Aorta (tissue), 5 donors: ENCODE measurements at places on chromosomes 11 and 22.

- no peak for DNase-seq
These were observed 3.8 kb upstream of the NPAS4 start for GRCh38 chr11:66417000-66417399.

DNA sequence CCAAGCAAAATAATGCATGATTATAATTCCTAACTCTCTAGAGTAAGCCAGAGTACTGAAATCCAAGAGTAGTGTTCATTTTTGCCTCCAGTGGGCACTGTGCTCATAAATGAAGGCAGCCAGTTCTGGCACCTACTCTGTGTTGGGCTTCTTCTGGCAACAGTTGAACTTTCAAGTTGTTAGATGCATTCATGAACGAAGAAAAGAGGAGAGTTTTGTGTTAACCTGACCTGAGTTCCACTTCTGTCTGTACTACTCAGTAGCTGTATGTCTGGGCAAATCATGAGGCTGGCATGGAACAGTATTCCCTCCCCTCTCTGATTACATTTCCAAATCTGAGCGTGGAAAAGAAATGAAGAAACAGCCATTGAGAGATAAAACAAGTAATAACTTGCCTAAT is 20.3 kb upstream of the TENM4 start:
- DNase-seq, result no peak

DNA sequence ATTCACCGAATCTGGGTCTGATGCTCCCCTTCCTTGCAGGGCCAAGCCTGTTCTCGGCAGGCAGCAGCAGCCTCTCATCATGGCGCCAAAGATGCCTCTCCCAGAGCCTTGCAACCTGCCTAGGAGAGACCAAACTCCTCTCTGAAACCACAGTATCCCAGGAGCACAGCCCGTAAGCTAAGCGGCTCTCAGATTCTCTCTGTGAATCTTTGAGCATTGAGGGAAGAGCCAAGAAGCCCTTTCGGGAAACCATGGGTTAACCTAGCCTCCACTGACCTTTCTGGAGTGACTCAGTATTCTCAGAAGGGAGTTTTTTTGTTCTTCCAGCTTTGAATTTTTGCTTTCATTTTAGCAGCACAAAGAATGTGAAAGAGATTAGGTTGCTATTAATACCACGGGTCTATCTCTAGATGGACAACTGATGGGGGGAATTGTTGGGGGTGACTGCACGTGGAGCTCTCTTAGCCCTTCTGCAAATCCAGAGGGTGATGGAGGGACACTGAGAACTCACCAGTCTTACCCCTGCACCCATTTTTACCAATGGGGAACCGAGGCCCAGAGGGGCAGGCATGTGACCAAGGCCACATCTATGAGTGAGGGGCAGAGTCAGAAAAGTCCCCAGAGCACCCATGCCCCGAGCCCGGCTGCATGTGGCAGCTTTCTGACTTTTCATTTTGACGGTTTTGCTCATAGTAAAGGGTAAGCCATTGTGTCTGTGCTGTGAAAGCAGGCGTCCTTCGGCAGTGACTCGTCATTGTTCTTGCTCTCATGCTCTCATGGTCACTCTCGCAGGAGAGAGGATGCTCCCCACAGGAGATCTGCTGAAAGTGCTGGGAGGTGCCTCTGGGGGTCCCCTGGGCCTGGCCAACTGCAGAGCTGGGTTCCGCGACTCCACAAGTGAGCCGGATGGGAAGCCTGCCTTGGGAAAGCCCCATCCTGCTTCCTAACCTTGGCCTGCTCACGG is 36.0 kb downstream of the IRAG1 start:
- DNase-seq, result no peak

DNA sequence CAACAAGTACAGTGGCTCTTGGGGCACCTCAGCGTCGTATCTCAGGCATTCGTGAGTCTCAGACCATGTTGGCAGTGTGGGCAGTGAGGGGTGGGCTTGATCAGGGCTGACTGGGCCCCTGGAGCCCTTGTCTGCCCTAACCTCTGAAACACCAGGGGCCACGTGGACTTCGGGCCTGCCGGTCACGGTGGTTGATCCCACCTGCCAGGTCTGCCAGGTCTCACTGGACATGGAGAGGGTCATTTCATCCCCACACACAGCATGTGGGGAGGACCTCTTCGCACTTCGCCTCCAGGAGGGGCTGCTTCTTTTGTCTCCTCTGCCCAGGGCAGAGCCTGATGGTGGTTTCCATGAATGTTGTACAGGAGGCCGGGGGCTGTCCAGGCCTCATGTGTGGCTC is 77.1 kb downstream of the MPPED1 start:
- no peak for DNase-seq

DNA sequence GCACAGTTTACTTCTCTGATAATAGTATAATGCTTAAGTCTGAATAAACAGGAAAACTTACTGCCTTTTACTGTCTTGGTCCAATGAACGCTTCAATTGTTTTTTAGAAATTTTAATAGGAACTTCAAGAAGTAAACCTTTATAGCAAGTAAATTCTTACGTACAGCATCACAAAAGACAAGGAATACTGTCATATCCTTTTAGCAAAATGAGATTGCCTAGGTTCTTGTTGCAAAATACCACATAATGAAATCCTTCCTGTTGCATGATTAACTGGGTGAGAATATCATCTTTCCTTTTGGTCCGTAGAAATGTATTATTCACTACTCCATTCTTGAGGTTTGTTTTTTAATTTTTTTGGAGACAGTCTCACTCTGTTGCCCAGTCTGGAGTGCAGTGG is 22.3 kb upstream of the HIKESHI start:
- DNase-seq, result no peak

DNA sequence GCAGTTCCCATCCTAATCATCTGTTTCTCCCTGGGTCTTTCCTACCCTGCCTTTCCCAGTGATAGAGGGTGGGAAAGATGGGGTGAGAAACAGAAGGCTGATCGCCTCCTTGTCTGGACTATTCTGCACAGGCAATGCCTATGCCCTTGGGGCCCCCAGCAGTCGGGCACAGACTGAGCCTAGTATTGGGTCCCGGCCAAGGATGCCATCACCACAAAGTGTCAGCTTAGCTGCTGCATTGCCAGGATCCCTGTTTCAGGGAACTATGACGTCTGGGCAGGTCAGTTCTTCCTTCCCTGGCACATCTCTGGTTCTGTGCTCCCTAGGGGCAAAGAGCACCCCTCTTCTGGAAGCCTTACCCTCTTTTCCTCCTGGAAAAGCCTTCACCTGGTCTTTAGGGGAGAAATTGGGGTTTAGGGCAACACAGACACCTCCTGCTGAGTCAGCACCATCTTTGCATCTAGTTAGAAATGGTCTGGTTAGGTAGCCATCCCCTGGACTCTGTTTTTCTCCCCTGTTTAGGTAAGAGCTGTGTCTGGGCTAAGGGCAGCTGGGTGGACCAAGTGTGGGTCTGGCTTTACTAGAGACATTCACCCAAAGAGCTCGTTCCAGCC is 2.1 kb downstream of the ADAMTS8 start:
- no peak for DNase-seq

- DNase-seq, result no peak
These were observed 43.5 kb downstream of the GGTLC2 start for GRCh38 chr22:22687638-22688500.

DNA sequence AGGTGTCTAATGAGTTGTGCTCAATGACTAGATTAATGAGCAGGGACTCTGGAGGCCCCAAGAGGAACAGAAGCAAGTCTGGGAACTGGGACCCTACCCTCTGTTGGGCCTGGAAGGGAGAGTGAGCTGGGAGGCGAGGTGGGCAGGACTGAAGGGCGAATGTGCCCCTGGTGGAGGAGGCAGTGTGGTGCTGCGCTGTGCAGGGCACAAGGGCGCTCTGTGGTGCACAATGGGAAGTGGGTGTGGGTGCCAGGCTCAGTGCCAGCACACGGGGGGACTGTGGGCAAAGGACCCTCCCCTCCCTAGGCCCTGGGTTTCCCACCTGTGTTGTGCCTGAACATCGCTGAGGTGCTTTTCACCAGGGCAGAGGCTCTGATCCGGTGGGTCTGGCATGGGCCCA is 57.5 kb upstream of the TTLL12 start:
- DNase-seq, result no peak

- DNase-seq, result no peak
These were observed 67.3 kb downstream of the TRPC6 start for GRCh38 chr11:101516546-101516945.

DNA sequence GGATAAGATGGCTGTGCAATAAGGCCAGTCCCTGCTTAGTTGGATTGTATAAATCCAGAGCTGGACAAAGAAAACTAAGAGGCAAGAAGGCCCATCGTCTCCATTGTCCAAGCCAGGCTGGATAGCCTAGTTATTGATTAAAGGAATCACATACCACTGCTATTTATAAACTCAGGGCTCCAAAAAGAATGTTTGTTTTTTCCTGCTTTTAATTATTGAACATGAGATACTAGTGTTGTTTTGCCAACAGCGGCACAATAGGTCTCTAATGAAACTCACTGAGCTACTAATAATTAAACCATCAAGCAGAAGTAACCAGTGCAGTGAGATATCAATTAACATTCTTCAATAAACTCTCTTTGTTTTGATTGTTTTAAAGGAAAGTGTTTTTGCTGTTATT is 259.7 kb downstream of the INSC start:
- DNase-seq, result no peak

DNA sequence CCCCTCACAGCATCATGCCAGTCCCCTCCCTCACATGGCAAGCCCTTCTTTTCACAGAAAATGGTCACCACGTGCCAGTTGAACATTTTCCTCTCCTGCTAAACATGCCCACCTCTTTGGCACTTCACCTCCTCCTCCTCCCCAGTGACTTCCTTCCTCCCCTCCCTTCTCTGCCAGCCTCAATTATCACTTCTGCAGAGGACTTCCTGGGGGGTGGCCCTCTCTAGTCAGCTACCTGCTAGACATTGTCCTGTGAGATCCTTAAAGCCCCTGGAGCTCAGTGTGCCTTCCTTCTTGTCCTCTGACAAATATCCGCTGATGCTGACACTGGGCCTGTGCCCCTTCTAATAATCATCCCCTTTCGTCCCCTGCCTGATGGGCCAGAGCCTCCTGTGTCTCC is 43.2 kb upstream of the E2F8 start:
- no peak for DNase-seq

DNA sequence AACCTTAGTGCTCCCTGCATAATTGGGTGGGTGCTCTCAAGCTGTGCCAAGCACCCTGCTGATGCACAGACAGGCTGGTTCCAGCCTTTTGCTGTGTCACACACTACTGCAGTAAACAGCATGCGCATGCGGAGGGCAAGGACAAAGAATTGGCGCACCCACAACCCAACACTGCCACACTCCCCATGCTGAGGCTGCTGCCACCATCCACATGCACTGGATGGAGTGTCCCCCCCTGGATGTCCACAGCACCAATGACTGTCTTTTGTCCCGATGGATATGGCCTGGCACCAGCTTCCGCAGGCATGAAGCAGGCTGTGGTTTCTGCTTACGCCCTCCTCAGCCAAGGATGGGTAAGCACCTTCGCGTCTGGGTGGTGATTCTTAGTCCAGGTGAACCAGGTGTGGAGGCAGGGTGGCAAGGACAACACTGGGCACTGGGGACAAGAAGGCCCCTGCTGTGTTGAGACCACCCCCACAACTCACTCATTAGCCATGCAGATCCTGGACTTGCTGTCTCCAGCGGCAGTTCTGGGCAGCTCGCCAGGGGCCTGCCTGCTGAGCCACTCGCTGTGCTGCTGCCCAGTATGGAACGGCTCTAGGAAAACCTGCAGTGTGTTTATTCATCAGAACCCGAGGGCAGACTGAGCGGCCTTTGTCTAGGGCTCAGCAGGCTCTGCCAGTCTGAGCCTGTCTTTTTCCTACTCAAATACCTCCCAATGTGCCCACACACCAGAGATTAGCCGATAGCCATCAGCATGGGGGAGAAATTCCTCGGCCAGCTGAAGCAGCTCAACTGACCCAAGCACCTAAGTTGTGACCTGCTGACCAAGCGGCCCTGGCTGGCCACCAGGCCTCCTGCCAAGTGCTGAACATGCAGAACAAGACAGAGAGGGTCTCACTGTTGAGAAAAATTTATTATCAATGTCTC is 8.2 kb upstream of the NAP1L4 start:
- peak; percentile 78 for DNase-seq

GRCh38 chr11:120835601-120836228 is 188.2 kb upstream of the TBCEL start:
- DNase-seq, result no peak

- peak; percentile 65 for DNase-seq
These were observed 23.8 kb downstream of the LRP4 start for GRCh38 chr11:46894506-46894905.

GRCh38 chr11:67442504-67443404 is 522 bp downstream of the CORO1B start:
- DNase-seq, result no peak

DNA sequence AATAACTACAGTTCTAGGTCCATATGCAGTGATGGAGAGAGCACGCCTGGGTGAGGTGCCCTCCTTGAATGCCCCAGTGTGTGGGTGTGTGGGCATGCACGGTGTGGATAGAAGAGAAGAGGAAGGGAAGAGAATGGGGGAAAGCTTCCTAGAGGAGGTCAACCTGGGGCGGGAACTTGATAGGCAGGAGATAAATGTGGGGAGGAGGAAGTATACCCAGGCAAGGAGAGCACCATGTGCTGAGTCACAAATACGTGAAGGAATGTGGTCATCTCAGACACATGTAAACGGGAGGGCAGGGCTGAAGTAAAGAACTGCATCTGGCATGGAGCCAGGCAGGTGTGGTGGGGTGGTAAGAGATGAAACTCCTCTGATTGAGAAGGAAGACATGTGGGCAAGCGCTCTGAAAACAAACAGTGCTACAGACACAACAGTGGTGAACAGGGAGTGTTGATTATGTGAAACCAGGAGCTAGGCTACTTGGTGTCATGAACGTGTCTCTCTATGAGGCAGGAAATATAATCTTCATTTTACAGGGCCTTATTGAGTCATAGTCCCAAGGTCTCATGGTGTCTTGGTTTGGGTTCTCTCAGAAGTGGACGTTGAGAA is 61.5 kb upstream of the EED start:
- no peak for DNase-seq

DNA sequence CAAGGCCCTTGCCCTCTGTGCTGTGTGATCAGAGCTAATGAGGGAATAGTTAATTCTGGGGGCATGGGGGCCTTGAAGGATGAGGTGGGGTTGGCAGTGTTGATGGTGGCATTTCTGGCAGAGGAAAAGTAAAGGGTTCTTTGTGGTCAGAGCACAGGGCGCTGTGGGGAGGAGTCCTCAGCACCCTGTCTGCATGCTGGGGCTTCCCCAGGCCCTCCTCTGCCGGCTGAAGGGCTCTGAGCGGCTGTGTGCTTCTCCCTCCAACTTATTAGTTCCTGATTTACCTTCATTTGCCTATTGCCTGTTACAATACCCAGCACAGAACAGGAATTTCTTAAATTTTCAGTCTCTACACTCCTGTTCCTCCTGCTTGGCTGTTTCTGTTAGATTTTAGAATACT is 122.8 kb downstream of the HIPK3 start:
- DNase-seq, result no peak

GRCh38 chr11:74662487-74663103 is 68.6 kb downstream of the CHRDL2 start:
- DNase-seq, result no peak
